ENCODE measurements at places on chromosomes 5 and 9.

DNA sequence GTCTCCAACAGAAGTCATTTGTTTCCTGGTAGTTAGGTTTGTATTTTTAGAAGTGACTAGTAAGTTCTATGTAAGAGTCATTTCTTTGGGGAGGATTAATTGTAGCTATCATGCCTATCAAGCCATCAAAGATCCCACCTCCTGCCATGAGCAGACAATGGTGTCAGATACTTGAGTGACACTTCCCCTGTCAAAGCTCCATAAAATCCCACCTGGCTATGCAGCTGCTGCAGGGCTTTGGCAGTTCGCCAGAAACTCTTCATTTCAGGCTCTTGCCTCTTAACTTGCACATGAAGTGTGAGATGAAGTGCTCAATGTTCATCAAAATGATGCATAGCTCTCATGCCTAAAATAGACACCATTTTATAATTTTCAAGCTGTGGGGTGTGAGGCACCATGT is 312.1 kb downstream of the CDH12 start:
- no peak for DNase-seq

DNA sequence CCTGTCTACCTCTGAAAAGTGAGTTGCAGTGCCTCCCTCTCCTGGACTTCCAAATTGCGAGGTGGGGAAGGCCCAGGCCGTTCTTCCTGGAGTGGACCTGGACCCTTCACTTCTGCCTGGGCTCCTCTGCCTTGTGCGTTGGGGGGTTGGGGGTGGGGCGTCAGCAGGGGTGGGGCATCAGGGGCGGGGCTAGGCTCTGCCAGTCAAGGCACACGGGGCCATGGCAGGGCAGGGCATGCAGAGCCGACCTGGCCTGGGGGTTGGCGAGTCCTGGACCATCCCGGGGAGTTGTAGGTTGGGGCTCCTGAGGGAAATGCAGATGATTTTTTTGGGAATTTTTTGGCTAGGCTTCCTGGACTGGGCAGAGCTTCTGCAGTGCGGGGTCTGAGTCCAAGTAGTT is 87.1 kb downstream of the EHMT1 start:
- no peak for DNase-seq

DNA sequence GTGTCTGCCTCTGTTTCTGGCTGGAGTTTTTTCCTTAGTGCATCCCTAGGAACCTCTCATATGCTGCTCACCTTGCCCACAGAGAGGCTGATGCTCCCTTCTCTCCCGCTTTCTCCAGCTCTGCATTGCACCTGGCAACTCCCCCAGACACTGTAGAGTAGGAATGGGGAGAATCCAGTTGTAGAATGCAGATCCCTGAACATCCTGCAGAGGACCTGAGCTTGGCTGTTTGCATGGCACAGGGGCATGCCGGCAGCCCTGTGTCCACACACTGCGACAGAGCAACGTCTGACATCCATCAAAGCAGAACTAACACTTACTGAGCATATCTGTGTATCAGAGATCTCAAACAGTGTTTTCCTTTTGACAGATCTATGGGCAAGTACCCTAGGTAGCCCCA is 19.9 kb downstream of the IDNK start:
- no peak for DNase-seq

GRCh38 chr9:127185181-127185580 is 62.7 kb upstream of the ANGPTL2 start:
- DNase-seq, result no peak

GRCh38 chr5:40578501-40579451 is 100.9 kb upstream of the PTGER4 start:
- DNase-seq, result no peak

GRCh38 chr9:130920762-130921299 is 18.2 kb downstream of the FIBCD1 start:
- DNase-seq, result no peak

- DNase-seq, result no peak
Observed at GRCh38 chr5:63774939-63775338, 187.3 kb downstream of the HTR1A start.

GRCh38 chr9:125652759-125653158 is 54.2 kb downstream of the MAPKAP1 start:
- no peak for DNase-seq

GRCh38 chr9:126146254-126147145 is 180.1 kb upstream of the MVB12B start:
- DNase-seq, result no peak

DNA sequence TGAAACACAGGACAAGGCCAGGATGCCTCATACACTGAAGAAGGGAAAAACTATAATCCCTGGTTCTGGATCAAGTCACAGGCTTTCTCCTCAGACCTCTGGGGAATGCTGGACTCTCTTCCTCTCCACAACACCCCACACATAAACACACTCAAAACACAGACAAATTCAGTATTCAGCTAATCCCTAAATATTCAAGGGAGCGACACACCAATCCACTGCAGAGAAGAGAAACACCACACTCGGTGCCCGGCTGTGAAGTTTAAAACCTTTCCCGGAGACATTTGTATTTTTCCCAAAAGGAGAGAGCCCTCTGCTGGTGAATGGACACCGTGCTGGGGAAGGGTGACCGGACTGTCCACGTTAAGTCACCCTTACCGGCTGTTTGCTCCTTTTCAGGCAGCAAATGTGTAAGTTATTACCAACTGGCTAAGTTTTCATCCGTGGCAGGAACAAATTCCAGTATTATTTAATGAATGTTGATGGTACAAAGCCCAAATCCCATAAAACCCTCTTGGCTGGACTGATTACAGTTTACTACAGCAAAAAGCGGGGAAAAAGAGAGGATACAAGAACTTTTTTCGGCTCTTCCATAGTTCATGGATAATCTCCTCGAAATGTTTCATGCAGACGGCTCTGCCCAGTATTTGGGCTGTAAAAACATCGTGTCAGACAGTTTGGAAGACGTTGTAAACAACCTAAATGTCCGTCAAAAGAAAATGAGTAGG is 130.9 kb upstream of the SLC30A5 start:
- DNase-seq, result peak; percentile 4

GRCh38 chr5:178273665-178274541 is 41.3 kb upstream of the PHYKPL start:
- no peak for DNase-seq

GRCh38 chr5:93406971-93407401 is 174.0 kb downstream of the NR2F1-AS1 start:
- no peak for DNase-seq

GRCh38 chr5:12335938-12336337 is 431.7 kb upstream of the CTNND2 start:
- no peak for DNase-seq

GRCh38 chr5:14218897-14219573 is 75.9 kb downstream of the TRIO start:
- no peak for DNase-seq

DNA sequence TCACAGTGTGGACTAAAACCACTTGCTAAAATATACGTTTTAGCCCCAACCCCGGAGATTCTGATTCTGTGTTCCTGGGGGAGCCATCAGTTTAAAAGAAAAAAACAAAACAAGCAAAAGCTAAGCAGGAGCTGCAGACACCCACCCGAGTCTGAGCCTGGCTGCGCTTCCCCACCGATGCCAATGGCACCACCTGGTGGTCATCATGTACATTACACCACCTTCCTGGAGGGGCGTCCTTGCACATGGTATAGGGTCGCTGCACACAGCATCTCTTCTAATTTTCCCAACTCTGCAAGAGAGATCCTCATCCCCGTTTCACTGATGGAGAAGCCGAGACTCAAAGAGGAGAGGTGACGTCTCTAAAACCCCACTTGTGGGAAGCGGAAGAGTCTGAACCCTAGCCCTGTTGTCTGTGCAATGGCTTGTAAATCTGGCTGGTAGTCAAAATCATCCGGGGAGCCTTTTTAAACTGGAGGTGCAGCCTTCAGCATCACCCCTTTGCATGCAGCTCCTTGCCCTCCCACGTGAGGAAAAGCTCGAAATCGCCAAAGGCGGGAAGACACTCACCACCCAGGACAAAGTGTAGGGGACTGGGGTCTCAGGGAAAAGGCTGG is 23.1 kb upstream of the CNOT6 start:
- DNase-seq, result peak; percentile 60

- DNase-seq, result no peak
Observed at GRCh38 chr9:87148331-87149104, 201.2 kb upstream of the GAS1 start.

DNA sequence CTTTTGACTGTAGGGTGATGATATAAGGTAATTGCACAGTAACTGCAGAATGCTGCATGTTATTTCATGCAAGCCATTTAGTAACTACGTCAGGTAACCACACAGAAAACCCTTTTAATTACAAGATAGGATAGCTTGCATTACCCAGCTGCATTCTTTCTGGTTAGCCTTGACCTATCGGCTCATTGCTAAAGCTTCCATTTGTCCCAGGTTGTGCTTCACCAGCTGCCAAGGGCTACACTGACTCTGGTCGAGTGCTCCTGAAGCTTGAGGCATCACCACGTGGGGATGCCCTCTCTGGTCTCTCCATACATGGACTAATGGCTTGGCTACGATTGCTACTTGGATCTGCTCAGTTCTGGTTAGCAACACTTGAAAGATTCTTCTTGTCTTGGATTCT is 81.1 kb upstream of the SLC12A2 start:
- DNase-seq, result no peak

GRCh38 chr5:17056141-17056631 is 120.1 kb upstream of the MYO10 start:
- no peak for DNase-seq

DNA sequence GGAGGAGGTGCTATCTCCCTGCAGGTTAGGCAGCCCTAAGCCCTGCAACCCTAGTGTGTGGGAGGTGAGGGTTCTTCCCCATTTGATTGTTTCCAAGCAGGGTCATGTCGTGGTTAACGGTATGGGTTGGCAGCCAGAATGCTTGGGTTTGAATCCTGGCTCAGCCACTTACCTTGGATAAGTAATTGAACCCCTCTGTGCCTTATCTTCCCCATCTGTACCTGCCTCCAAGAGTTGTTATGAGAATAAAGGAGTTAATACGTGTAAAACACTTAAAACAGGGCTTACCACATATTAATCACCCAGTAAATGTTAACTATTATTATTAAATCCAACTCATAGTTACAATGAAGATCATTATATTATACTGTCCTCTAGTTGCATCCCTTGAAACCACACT is 52.2 kb upstream of the SPATA31E1 start:
- DNase-seq, result no peak

GRCh38 chr5:132751444-132751843 is 4.2 kb downstream of the CCNI2 start:
- peak; percentile 25 for DNase-seq

DNA sequence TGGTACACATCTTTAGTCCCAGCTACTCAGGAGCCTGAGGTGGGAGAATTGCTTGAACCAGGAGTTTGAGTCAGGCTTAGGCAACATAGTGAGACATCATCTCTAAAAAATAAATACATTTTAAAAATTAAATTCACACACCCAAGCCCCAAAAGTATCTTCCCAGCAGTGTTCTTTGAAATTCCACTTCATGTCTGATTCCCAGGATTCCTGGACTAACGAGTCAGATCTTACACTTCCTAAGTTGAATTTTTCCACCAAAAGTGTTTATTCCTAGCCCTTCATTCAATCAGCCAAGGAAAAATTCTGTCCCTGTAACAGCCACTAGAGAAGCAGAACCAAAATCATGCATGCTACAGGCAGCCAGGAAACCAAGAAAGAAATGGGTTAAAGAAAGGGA is 970.9 kb downstream of the EFNA5 start:
- no peak for DNase-seq

- DNase-seq, result no peak
Observed at GRCh38 chr9:136363949-136364748, 605 bp upstream of the DNLZ start.

- DNase-seq, result no peak
Observed at GRCh38 chr9:106758911-106759310, 104.1 kb upstream of the ZNF462 start.

- no peak for DNase-seq
Observed at GRCh38 chr5:16888694-16889124, 47.4 kb downstream of the MYO10 start.

GRCh38 chr9:70865471-70865870 is 255.9 kb downstream of the TRPM3 start:
- DNase-seq, result no peak

DNA sequence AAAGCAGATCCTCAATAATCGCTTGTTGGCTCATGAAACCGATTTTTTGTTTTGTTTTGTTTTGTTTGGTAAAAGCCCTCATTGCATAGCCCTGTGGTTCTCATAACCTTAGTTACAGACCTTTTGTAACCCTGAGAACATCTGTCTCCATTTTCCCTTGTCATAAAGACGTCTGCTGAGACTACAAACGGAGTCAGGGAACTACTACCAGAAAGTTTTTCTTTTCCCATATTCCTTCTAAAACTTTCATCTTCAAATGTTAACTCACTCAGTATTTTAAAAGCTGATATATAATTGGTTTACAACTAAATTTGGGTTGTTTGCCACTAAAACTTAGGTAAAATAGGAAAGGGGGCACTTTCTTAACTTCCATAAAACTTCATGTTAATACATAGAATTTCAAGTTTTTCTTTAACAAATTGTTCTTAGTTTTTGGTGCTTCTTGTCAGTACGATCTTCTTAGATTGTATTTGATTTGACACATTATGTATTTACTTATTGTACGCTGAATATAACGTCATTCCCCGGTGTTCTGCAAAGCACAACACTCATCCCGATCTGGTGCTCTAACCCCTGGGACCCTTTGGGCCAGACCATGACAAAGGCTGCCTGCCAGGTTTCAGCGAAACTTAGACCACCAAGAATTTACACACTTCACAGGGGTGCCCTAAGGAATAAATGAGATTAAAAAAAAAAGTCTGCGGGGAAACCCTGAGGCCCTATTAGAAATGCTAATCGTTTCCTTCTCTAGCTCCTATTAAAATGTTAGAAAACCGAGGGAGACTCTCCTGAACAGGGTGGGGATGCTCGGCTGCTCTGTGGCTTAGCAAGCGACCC is 1.1 kb upstream of the ANP32B start:
- no peak for DNase-seq

GRCh38 chr9:133737071-133737773 is 930 bp downstream of the SARDH start:
- DNase-seq, result no peak

GRCh38 chr5:122515709-122516431 is 203.8 kb downstream of the SNCAIP start:
- peak; percentile 33 for DNase-seq

GRCh38 chr9:38292480-38292879 is 100.0 kb upstream of the ALDH1B1 start:
- DNase-seq, result no peak

DNA sequence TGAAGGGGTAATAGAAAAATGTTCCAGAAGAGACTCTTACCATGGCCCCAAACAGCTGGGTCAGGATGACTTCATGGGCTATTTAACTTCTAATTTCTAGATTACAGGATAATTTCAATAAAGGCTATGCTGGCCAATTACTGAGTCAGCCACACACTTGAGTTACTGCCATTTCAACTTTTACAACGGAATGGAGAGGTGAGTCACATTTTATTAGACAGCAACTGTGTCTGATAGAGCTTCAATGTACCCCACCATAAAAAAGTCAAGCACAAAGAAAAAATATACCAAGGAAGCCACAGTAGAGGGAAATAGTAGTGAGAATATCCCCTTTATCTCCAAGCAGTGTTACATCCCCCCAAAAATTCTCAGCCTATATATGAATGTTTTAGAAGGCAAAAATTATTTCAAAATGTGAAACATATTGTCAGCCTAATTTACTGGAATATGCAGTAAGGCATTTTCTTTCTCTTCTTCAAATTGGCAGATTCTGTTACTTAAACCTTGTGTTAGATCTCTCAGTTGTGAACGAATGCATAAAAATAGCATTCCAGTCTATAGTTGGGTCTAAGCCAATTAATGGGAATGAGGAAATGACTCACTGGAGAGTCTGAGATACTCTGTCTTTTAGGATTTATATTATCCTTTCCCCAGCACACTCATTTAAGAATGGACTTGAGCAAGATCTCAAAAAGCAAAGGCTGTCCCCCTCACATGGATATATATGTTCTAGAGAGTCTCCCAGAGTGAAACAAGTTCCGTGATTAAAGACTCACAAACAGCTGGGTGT is 47.1 kb upstream of the RAI14 start:
- DNase-seq, result no peak

Measured in CD4-positive, alpha-beta T cell treated with Interleukin-4 for 1 hour (primary cell).